Stimulated activated CD8-positive, alpha-beta memory T cell treated with anti-CD3 and anti-CD28 coated beads, Interleukin-4, amount 100 ng/mL, for 1 hour (primary cell): ENCODE measurements at places on chromosomes 5 and 9.

DNA sequence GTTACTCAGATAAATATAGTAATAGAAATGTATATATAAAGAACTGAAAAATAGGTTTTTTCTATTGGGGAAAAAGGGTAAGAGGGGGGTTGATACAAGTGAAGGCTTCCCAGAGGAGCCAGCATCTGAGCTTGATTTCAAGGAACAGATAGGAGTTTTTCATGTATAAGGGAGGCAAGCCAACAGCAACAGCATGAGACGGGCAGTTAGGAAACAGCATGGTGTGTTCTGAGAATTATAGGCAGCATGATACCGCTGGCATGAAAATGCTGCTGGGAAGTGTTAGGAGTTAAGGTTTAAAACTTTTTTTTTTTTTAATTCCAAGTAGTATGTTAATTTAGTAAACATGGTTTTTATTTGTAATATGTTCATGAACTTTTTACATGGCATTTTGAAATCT is 9.7 kb downstream of the CDC37L1 start:
- DNase-seq = no peak

DNA sequence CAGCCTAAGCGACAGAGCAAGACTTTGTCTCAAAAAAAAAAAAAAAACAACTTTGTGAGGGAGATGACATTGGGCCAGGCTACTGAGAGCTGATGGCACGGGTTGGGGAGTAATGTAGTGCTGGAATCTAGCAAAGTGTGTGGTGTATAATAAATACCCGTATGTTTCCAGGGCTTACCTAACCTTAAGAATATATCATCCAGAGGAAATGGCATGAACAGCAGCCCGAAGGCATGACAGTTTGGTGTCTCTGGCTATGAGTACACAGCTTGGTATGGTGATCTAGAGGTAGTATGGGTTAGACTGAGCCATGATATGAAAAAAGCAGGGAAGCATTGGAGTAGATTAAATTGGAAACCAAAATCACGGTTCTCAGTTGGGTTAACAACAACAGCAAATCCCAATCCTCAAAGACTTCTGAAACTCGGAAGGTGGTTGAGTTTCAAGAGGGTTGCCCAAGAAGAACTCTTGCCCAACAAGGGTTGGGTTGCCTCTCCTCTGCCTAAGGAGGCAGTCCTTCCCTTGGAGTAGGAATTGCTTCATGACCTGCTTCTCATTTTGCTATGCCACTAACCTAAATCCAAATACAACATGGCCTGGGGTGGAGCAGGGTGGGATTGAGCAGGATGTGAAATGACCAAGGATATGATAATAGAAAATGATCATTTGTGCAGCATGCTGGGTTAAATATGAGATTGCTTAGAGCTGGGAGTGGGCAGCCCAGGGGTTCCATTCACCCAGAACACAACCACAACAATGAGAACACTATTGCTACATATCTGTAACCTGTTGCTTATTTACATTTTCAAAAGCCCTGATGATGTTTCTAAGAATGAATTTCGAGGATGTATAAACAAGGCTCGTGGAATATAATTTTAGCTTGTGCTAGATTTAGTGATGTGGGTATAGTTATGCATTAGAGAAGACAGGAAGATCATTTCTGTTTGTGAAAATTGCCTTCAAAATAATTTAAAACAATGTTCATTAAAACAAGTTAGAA is 64.6 kb upstream of the ZFR start:
- no peak for DNase-seq

DNA sequence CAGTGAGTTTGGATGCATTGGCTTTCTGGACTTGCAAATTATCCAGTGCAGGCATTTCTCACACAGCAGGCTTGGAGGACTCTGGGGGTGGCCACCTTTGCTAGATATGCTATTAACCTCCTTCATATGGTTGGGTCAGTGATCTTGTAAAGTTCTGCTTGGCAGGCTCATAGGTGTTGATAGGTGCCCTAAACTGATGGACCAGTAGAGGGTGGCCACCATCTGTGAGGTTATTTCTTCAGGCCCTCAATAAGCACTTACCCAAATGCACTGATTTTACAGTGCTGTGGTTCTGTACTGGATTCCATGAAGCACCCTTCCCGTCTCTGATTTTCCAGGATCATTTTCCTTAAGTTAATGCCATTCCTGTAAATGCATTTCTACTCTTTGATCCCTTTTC is 216.3 kb downstream of the COMMD10 start:
- no peak for DNase-seq

- no peak for DNase-seq
Observed at GRCh38 chr5:107398703-107399102, 272.0 kb downstream of the EFNA5 start.

DNA sequence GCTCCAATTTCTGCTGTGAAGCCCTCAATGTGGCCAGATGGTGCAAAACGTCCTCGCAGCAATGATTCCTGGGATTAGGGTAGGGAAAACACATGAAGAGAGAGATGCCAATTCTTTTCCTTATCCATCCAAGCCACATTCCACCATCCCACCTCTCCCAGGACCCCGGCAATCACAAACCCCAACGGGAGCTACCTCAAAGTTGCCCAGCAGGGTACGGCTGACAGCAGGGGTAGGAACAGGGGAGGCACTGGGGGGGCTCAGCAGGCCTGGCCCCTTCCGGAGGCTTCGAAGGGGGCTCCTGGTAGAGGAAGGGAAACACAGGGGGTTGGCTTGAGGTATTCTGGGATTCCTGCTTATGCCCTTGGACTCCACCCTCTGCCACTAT is 3.4 kb upstream of the STOML2 start:
- no peak for DNase-seq

- peak; percentile 35 for DNase-seq
Observed at GRCh38 chr5:36876965-36877666, 547 bp downstream of the NIPBL start.

DNA sequence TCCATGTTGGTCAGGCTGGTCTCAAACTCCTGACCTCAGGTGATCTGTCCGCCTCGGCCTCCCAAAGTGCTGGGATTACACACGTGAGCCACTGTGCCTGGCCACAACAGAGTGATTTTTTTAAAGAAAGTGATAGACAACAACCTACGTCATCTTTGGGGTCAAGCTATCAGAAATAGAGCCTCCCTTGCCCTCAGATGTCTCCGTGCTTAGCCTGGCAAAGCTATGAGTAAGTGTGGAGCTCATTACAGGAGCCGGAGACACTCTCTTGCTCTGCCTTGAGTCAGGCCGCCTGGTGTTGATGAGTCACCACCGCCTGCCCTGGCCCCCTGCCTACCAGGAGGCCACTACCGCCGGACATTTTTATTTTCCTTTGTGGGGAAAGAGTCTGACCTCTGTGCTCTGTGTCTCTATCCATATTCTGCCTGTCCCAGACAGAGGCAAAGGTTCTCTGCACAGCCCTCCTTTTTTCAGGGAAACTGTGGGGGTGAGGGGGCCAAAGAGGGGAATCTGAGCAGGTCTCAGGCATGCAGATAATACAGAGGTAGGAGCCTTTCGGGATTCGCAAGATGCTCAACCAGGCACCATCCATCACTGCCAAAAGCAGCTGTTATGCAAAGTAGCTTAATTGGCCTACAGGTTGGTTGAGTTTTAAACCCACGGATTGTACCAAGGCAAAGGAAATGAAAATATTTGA is 123.7 kb upstream of the CPEB4 start:
- no peak for DNase-seq

DNA sequence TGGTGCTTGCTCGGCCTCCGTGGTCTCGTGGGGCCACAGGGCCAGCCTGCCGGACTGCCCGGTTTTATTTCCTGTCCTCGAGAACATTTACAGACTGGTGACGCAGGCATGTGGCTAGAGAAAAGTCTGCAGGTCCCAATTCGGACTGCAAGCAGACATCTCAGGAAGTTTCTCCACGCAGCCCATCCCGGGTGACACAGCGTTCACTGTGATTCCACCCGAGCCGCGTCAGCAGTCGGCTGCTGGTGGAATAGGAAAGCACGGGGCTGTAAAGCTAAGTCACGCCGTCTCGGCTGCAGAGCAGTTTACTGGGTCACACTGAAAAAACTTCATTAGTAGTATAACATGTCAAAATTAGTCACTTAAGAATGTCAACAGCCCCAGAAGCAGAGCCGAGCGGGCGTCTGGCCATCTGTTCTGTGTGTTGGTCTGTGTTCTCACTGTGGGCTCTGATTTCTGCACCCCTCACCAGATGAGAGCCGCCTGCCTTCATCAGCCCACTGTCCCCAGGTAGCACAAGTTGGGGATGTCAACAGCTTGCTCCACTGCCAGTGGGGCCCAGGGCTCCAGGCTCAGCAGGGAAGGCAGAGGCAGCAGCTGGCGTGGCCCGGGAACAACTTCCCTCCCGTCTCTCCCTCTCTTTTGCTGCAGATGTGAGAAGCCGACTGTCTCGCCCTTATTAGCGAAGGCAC is 363.7 kb downstream of the IRX2 start:
- no peak for DNase-seq

DNA sequence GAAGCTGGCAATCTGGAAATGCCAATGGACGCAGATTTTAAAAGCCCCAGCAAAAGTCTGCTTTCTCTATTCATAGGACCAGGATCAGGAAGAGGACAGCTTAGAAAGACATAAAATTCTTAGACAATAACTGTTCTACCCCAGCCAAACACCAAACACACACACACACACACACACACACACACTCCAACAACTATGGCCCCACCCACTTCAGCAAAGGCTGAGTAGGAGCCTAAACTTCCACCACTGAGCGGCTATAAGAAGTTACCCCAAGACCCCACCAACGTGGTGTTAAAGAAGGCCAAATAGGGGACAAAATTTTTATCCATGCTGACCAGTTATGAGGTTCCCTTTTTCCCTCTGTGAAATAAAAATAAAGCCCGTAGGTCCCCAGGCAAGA is 32.9 kb downstream of the ZMAT2 start:
- no peak for DNase-seq

DNA sequence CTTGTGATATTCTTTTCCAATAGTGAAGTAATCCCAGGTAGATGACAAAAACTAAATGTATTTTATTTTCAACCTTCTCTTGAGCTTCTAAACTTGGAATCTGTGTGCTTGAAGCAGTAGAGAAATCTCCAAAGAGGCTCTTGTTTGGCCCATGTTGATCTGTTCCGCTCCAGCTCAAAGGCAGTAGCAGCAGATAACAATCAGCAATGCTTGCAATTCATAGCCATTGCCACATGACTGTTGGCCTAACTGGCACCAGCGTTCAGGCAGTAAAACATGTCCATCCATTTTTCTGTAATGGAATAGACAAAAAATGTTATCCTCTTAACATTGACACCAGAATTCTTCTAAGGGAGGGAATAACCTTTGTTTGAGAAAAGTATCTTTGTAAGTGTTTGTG is 270.7 kb upstream of the MSX2 start:
- no peak for DNase-seq

DNA sequence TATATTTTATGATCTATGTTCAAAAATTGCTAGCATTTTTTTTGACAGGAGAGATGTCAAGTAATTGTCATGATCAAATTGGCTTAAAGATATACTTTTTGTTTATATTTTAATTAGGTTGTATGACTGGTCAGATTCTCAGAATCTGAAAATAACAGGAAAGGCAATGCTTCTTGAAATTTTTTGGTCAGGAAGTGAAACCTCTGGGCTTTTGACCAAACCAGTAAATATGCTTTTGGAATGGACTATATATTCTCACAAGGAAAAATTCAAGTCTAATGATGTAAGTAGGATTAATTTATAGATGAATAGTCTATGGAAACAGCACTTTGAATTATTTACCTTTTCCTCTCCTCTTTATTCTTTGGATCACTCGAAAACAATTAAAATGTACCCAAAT is 52.3 kb downstream of the SLF1 start:
- no peak for DNase-seq

- no peak for DNase-seq
Observed at GRCh38 chr9:13478639-13479038, 199.1 kb upstream of the MPDZ start.

DNA sequence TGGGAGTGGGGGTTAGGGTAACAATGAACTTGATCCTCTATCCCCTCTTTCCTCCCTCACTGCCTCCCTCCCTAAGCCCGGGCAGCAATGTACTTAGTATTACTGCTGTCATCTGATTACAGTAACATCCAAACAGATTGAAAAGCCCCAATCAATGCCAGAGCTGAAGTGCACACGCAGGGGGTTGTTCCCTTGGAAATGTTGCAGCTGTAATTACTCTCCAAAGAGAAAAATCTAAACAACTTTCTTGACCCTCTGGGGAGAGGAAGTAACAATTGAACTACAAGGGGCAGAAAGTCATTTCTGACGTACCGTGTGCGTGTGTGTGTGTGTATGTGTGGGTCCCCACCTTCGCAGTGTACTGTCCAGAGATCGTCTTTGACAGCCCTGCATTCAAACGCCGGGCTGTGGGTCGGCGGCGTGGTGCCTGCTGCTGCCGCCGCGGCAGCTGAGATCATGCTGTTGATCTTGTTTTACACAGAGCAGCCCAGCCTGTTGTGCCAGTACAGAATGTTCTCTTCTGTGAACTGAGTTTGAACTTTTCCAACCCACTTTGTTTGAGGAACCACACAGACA is 66.0 kb upstream of the KLF9 start:
- DNase-seq = no peak

DNA sequence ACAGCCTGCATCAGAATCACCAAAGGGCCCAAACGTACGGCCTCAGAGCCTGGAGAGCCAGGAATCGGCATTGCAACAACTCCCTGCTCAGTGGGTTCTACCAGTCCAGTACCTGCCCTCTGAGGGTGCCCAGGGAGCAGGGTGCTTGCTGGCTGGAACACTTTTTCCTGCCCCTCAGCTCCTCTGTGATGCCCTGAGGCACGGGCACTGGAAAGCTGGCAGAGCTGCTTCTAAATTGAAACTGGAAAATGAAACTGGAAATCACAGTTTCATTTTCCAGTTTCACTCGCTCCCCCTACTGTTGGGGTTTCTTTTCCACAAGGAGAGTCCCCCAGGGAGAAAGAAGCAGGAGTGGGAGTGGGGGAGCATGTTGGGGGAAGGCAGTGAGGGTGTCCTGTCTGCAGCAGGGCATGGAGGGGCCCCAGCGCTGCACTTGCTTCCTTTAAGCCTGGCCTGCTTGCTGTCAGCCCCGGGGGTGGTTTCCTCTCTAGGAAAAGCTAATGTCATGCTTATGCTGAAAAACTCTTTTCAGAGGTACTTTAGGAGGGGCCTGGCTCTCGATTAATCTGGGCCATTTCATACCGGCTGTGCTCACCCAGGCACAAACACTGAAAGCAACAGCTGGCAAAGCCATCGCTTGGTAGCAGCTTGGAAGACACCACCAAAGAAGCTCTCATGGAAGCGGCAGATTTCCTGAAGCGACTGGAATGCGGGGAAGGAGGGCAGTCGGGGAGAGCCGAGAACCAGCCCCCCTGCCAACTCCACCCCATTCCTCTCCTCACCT is 26.2 kb downstream of the IRF1 start:
- DNase-seq = no peak

GRCh38 chr5:89187883-89188465 is 305.0 kb upstream of the MEF2C start:
- no peak for DNase-seq

DNA sequence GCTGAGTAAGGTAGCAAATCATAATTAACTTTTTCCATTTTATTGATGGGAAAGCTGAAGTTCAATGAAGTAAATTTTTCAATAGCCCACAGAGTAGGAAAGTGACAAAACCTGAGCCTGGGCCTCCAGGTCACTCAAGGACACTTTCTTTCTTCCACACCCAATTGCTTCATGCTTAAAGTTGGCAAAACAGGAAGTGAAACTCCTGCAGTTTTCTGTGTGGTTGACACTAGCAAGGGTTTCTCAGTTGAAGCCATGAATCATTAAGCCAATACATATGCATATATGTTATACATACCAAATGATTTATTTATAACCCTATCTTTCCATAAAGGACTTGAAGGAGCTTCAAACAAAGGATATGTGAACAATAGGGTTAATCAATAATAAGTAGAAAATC is 13.9 kb downstream of the TLR4 start:
- no peak for DNase-seq
